Activated T-cell treated with anti-CD3 and anti-CD28 coated beads for 4 hours (primary cell): ENCODE measurements at places on chromosomes 5 and 9.

DNA sequence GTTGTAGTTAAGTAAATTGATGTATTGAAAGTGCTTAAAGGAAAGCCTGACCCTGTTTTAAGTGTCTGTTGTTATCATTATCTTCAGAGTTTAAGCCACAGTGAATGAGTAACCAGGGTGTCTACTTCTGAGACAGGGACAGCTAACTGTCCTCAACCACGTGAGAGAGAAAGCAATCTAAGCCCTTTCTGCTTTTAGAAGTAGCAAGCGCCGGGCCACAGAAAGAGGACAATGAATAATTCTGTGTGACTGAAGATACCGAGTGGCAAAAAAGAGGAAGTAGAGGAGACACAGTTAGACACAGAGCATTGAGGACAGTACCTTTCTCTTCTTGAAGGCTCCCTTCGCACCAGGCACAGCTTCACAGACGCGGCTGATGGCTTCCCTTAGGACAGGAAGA lies 86.3 kb downstream of the S1PR3 start:
- no peak for DNase-seq

GRCh38 chr9:93357649-93358048 lies 93.8 kb upstream of the FAM120A start:
- no peak for DNase-seq

DNA sequence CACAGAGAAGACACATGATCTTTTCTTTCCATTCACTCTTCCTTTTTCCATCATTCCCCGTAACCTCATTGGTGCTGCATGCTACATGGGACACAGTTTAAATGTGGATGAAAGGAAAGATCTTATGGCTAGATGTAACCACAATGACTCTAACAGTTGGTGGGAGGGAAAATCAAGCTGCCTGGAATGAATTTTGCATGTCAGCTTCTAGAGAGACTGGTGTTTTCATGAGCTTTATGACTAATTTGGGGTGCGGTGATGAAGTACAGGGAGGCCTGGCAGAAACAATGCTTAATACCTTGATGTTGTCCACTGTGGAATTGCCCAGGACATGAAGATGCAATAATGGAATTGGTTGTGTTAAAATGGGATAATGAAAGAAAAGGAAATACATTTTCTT lies 55.9 kb upstream of the MYO10 start:
- no peak for DNase-seq

GRCh38 chr5:74067748-74068541 lies 441.9 kb downstream of the ARHGEF28 start:
- DNase-seq = no peak

DNA sequence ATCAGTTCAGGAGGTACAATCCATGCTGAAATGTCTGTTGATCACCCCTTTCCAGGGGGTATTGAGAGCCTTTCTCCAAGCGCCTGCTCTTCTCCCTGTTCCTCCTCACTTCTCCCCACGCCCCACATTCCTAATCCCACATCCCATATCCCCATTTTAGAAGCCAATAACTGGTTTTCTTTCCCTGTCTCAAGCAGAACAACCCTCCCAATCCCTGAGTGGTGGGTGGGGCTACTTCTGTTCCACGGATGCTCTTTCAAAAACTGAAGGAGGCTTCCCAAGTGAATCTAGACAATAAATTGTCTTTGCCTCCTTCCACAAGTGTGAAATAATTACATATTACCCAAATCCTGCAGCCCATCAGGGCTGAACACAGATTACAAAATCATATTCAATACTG lies 77.0 kb upstream of the SEMA6A start:
- no peak for DNase-seq

GRCh38 chr5:130316971-130317680 lies 412.9 kb downstream of the CHSY3 start:
- DNase-seq = no peak

DNA sequence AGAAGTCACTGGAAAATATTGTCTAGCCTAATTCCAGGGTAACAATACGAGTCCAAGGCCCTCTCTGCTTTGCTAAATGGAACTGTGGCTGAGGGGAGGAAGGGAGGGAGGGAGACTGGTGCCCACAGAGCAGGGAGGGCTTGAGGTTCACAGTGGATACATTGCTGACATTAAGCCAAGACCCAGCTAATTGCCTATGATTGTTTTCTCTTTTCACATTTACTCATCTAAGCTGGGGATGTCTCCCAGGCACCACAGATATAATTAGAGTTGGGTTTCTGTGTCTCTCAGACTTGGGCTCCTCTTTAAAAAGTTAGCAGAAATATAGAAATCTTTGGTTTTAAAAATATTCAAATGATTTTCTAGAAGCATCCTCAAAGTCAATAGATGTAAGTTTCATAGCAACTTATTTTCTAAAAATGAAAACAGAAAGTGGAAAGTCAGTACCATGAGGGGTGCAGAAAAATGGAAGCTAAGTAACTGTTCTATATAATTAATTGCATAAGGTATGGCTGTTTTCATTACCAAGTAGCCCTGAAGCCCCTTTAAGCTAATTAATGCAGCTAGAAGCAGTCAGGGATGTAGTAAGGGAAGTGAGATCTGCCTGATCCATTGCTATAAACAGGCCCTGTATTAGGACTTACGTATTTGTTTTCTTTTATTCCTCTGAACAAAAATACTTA lies 259.8 kb downstream of the NDUFS4 start:
- no peak for DNase-seq
